ENCODE measurements at places on chromosomes 2 and 18.

DNA sequence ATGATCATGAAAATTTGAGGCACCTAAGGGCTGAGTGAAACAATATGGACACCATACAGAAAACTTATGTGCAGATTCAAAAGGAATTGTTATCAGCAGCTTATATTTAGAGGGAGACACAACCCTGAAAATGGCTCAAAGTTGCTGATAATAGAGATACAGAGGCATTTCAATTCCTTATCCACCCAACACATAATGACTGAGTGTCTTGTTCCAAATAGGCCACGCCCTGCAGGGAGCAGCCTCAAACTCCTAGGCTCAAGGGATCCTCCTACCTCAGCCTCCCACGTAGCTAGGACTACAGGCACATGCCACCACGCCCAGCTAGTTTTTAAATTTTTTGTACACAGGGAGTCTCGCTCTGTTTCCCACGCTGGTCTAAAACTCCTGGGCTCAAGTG is 79.0 kb downstream of the LBH start:
- no peak for DNase-seq

- DNase-seq: no peak
These were observed 40.4 kb downstream of the FTCDNL1 start for GRCh38 chr2:199810422-199811171.

DNA sequence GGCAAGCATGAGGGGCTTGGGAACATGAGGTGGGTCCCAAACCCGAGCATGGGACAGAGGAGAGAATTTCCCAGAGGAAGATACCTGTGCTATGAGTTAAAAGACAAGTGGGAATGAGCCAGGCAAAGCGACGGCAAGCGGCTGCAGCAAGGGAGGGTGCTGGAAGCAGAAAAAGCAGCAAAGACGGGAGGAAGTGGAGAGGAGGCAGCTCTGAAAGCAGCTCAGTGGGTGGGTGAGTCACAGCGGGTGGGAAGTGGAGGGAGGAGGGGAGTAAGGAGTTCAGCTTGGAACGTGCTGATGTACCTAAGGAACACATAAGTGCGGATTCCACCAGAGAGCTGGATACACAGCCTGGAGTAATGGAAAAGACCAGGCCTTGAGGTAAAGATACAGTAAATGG is 41.4 kb downstream of the THUMPD2 start:
- DNase-seq: no peak

GRCh38 chr2:68412127-68412819 is 47.2 kb downstream of the PLEK start:
- DNase-seq: no peak

DNA sequence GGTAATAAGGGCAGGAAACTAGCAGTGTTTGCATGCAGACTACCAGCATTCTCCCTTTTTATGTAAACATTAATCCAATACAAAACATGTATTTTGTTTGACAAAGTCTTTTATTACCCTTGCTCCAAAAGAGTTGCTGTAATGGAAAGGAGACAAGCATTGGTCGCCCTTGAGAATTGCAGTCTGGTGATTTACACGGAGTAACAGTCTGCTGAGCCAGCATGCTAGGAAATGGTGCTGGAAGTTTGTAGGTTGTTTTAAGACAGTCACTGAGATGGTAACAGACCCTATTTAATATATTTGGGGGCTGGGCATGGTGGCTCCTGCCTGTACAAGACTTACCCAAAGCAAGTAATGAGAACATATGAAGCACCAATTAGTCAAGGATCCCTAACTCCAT is 2.8 kb upstream of the PRKCE start:
- no peak for DNase-seq
